Anterior cingulate cortex (tissue), 58 donors: ENCODE measurements at places on chromosomes 7 and 10.

- no peak for DNase-seq
Observed at GRCh38 chr7:78873117-78873516, 580.4 kb downstream of the MAGI2 start.

DNA sequence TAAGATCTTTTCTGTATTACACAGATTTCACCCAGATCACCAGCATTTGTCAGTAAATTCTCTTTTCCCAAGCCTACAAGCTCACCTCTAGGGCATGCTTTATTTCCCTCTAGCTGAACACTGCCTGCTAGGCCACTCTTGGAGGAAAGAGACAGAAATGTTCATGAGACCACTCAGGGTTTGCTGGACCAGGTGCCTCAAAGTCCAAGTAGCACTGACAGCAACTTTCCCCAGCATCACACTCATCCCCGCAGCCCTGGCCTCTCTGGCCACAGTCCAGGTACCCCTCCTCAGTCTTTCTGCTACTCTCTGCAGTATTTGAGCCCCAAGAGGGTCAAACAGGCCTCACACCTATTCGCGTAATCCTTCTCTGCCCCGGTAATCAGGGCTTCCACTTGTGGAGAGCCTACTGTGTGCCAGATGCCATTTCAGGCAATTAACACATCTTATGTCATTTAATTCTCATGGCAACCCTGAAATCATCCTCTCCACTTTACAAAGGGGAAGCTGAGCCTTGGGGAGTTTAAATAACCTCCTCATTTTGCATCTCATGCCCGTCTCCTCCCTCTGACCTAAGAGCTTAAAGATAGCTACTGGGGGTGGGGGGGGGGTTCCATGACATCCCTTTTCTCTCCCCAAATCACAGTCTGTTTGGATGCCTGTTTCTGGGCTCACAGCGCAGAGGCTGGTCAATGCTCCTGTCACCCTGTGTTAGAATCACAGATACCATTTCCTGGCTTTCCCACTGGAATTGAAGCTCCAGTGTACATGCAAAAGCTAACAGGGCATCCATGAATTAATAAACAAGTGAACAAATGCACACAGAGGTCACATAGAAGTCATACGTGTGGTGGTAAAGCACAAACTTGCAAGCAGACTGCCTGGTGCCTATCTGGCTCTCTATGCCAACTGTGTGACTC lies 88.5 kb downstream of the PRLHR start:
- DNase-seq = no peak

- no peak for DNase-seq
Observed at GRCh38 chr10:93352638-93353383, 129.3 kb downstream of the MYOF start.

GRCh38 chr7:71883415-71883814 lies 528.7 kb downstream of the CALN1 start:
- no peak for DNase-seq

DNA sequence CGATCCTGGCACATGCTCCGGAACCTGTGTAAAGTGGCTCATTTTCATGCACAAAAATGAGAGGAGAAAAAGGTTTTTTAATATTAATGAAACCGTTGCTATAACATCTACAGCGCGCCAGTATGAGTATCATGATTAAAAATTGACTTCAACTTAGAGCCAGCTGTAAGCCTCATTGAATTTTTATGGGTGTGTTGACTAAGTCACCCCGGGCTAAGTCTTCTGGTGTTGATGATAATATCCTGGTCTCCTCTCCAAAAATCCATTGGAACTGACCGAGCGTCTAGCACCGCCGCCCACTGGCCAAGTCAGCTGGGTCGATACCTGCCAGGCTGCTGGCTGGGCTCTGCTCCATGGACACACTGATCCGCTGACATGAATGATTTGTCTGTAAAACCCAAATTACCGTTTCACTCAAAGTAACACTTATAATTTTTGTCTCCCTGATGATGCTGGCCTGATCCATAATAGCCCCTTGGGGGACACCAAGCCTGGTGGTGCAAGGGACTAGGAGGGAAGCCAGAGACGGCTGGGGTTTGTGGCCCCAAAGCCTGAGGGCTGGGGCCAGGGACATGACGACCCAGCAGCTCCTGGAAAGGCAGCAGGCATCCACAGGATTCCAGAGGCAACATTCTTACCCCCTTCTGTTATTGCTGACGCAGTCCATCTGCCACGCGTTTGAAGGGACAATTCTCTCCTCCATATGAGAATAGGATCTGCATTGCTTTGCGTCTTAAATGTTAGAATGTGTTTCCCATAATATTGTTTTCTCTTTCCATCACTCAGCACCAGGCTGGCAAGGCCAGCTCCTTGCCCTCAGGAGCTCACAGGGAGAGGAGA lies 131.0 kb upstream of the PPP2R2D start:
- no peak for DNase-seq

DNA sequence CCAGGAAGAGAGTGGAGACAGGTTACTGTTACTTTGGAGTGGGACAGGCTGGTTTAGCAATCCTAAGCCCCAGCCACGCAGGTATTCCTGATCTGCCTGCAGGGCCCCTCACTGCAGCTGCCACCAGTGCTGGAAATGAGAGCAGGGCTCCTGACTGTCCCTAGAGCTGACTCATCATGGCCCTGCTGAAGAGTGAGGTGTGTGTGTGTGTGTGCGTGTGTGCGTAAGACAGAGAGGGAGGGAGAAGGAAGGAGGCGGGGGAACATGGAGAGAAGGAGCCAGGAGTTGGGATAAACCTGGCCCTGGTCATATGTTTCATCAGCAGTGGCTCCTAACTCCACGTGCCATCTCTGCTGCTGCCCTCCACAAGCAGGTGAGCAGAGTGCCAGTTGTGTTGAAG lies 3.6 kb downstream of the FOXI2 start:
- no peak for DNase-seq

DNA sequence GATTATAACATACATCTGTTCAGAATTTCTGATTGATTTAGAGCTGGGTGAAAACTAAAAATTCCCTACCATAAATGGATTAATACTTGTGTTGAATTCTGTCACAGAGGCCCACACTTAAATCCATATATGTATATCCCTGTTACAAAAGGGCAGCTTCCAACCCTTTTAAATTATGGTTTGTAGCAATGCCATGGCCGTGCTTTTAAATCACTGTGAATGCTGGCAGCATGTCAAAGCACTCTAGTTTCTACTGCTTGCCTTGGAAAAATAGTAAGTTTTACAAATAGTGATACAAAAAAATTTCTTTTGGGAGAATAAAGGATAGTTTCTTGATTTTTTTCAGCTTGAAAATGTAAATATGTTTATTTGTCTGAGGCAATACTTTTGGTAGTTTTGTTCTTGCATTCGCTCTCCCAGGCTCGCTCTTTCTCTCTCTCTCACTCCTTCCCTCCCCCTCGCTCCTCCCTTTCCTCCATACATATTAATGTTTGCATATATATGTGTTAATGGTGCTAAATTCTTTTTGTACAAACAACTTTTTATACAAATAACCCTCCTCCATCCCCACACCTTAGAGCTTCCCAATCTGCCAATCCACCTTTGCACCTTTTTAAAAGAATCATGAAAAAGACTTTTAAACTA lies 29.8 kb downstream of the TES start:
- DNase-seq = no peak

GRCh38 chr7:130231792-130232191 lies 24.1 kb downstream of the SSMEM1 start:
- no peak for DNase-seq

- DNase-seq = no peak
Observed at GRCh38 chr7:84908196-84908793, 278.6 kb downstream of the SEMA3D start.

GRCh38 chr7:54477083-54477482 lies 65.1 kb upstream of the VSTM2A start:
- DNase-seq = no peak

DNA sequence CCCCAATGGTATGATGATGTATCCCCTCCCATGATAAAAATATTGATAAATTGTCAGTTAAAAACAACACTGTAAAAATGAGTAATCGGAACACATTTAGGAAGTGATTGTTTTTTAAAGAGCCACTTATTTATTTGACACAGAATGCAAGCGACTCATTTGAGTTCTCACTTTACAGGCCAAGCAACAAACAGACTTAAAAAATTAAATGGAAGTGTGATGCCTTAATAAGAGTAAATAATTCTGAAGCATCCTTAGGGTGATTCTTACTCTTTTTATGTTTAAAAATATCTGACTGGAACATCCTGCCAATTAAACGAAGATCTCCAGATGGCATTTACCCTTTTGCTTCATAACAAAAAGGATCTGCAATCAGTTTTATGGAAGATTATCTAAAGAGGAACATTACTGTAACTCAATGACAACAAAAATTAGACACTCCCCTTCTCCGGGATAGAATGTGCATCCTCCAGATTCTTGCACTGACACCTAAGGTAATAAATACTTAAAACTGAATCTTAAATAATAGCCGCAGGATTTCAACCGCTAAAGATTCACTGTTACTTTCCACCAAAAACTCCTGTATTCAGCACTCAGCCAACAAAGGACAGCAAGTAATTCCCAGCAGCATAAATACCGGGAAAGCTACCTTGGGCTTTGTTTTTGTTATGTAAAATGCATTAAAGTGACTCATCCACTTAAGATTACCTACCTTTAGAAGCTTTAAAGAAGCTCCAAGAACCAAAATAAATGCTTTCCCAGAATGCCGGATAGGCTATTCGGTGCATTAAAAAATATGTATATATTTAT lies 1.7 kb downstream of the CACNA2D1 start:
- DNase-seq = no peak

GRCh38 chr7:142248166-142249160 lies 9.4 kb downstream of the PRSS58 start:
- no peak for DNase-seq

DNA sequence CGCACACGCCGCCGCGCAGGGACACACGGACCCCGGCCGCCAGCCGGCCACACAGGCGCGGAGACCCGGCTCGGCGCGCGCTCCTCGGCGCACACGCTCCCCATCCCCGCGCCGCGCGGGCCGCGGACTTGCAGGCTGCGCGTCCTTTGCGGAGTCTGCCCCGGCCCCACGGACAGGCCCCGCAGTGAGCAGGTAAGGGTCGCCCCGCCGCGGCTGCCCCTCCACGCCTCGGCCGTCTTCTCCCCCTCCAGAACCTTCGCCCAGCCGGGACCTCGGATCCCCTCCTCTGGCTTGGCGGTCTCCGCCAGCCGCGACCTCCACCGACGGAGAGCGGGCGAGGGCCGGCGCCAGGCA lies 356 bp downstream of the ADCYAP1R1 start:
- no peak for DNase-seq

GRCh38 chr7:143002898-143003297 lies 24.0 kb downstream of the OR9A2 start:
- no peak for DNase-seq

- peak; percentile 73 for DNase-seq
Observed at GRCh38 chr7:51246258-51247245, 70.1 kb downstream of the COBL start.

DNA sequence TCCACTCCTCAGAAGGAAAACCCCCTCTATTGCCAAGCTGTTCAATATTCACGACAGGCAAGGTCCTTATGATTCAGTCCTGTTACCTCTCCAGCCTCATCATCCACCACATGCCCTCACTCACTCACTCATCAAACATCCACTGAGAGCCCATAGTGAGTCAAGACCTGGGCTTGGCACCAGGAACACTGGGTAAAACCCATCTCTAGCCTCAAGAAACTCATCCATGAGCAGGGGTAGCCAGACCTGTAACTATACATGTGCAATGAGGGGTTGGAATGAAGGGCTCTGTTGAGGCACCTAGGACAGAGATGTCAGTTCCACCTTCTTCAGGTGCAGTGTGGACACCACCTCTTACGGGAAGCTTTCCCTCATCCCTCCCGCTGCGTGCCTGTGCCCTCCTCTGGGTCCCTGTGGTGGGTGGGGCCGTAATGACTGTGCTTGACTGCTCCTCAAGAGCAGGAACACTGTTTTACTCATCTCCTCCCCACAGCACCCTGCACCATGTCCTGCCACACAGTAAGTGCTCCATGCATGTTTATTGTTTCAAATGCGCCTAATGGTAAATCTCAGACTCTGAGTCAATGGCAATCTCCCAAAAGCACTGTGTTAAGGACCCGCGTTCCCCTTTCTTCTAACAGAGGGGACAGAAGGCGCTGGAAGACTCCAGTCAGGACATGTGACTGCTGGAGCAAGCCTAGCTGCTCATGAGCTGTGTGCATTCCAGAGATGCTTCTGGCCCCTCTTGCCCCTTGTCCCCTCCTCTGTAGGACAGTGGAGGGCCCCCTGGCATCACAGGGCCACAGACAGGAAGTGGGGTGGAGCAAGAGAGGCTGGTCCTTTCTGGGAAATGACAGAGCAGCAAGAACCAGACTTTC lies 95.4 kb downstream of the HIPK2 start:
- no peak for DNase-seq

- DNase-seq = no peak
Observed at GRCh38 chr10:51462076-51462779, 237.2 kb downstream of the CSTF2T start.

- no peak for DNase-seq
Observed at GRCh38 chr7:23020742-23021401, 6.9 kb upstream of the HYCC1 start.

GRCh38 chr7:50203521-50203920 lies 101.0 kb upstream of the IKZF1 start:
- DNase-seq = no peak

- no peak for DNase-seq
Observed at GRCh38 chr10:107656932-107657331, 492.4 kb upstream of the SORCS1 start.

DNA sequence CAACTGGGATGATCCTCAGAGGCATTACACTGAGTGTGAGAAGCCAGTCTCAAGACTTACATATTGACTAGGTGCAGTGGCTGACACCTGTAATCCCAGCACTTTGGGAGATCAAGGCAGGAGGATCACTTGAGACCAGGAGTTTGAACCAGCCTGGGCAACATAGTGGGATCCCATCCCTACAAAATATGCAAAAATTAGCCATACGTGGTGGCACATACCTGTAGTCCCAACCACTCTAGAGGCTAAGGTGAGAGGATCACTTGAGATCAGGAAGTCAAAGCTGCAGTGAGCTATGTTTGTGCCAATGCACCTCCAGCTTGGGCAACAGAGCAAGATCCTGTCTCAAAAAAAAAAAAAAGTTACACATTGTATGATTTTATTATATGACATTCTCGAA lies 23.5 kb upstream of the TNPO3 start:
- DNase-seq = no peak
